Cerebellar cortex (tissue), 1 donor: ENCODE measurements at places on chromosomes 4 and X.

DNA sequence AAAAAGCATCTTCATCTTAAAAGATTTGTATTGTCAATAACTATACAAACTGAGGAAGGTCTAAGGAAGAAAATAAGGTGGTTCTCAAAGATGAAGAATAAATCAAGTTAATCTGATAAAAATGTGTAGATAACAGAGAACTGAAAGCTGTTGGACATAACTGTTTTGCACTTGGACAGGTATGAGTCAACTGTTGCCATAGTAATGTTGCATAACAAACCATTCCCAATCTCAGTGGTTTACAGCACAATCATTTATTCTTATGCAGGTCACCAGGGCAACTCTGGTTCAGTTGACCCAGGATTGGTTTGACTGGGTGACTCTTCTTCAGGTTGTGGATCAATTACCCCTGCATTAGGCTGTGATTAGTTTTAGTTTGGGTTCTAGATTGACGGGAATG is 2197.7 kb downstream of the ARAP2 start:
- DNase-seq, result no peak

- peak; percentile 1 for DNase-seq
These were observed 167.7 kb downstream of the DCAF12L2 start for GRCh38 chrX:125998432-125998831.

- DNase-seq, result no peak
These were observed 4.5 kb downstream of the UBA1 start for GRCh38 chrX:47198026-47198686.

GRCh38 chr4:10121568-10122208 is 5.1 kb upstream of the WDR1 start:
- no peak for DNase-seq

DNA sequence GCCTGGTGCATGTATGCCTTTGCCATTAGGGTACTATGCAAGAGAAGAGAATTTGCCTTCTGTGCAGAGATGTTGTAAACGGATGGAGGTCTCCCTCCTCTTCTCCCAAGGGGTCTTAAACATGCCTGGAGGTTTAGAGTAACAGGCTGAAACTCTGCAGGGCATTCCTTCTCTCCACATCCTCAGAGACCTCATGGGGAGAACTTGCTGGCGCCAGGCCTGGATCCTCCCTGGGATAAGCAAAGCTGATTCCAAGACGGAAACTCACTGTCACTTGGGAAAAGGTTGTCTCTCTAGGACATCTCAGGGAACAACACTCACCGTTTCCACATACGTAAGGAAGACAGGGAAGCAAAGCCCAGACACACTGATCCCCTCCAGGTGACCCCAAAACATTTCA is 76.9 kb upstream of the GPM6B start:
- no peak for DNase-seq

DNA sequence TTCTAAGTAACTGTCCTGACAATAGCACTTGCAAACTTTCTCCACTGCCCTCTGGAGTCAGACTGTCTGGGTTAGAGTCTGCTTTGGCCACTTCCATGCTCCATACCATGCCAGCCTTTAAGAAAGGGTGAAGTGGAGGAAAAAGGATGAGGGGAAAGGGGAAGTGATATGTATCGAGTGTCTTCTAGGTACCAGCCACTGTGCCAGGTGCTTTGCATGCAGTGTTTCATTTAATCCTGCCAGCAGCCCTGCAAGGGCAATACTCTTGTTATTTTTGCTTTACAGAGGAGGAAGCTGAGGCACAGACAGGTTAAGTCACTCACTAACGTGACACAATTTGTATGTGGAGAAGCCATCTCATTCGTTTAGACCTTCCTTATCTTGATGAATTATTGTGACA is 55.6 kb downstream of the RTL9 start:
- DNase-seq, result no peak

DNA sequence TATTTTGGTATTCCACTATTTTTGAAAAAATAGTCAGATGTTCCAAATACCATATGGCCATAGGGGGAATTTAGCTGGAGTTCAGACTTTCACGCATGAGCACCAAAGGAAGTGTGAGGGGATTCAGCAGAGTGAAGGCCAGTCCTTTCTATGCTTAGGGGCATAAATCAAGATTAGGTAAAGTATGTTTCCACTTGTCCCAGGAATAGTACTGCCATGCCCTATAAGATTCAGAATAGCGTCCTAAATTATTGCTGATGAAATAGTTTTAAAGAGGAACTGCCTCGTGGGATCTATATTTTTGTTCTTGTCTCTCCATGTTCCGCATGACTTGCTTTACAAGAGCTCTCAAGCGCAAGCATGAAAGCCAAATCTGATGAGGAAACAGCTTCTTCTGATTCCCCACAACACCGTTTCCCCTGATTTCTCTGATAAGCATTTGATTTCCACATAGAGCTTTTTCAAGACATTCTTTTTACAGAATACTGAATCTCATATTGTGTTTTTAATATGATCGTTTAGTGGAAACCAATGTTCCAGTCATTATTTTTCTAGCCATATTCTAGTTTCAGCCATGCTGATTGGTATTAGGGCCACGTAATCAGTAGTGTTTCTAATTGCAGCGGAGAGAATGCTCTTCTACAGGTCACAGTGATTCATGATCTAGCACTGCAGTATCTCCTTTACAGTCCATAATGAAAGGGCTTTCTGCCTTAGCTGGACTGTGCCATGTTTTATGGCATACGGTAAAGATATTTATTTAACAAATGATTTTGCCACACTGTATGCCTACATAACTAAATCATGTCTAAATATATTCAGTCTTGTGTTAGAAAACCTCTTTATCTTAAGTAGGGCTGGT is 492.3 kb downstream of the CENPC start:
- no peak for DNase-seq

DNA sequence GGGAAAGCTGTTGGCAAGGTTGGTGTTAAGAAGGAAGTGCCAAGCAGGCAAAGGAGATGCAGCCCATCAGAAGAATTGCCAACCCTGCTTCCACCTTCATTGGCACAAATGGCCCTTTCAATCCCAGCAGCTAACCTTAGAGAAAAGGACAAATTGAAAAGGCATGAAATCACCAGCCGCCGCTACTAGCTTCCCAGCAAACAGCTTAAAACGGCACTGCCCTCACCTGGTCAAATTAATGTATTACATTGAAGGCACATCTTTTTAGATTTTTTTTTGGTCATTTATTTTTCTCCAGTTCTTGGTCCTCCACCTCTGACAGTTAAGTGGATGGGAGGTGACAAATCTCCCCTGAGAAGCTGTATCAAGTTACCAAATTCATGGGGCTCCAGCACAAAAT is 51.0 kb upstream of the NHSL2 start:
- DNase-seq, result peak; percentile 69

GRCh38 chr4:61588621-61589402 is 388.7 kb downstream of the ADGRL3 start:
- DNase-seq, result no peak

DNA sequence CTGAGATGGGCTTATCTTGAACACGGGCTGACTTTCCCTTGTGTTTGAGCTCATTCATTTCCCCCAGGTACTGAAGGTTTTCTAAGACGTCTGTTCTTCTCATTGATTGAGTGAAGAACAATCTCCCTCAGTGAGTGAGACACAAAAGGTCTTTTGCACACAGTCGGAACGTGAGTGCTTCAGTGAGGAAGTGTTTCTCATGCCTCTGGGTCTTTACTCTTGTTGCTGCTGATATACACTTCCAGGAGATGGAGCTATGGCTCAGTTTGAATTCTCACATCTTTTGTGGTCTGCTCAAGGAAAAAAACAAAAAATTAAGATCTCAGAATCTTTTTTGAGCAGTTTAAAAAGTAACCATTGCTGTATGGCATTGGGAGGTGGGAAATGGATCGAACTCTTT is 981.9 kb upstream of the TENM3 start:
- DNase-seq, result no peak

DNA sequence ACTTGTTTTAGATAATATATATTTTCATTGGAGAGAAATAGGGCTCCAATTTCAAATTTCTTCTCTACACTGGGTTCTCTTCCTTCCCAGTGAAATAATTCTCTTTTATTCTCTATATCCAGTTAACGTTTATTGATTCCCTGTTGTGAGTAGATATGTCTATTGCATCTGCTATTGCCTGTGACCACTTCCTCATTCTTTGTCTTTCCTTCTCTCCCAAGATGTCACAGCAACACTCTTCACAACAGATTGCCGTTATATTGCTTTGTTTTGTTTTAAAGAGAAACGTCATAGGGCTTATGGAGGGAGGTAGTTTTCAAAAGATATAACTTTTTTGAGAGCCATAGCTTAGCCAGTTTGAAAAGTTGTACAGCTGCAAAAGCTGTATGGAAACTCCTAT is 343.8 kb downstream of the ARHGAP24 start:
- DNase-seq, result no peak

GRCh38 chrX:155027509-155028066 is 944 bp downstream of the FUNDC2 start:
- peak; percentile 46 for DNase-seq

- no peak for DNase-seq
These were observed 995.0 kb downstream of the SH3BGRL start for GRCh38 chrX:82196866-82197265.

GRCh38 chrX:45815441-45815840 is 614.8 kb upstream of the DIPK2B start:
- no peak for DNase-seq

- no peak for DNase-seq
These were observed 82.6 kb upstream of the TNIP3 start for GRCh38 chr4:121246698-121247097.

GRCh38 chrX:19975845-19976244 is 15.0 kb downstream of the BCLAF3 start:
- no peak for DNase-seq

DNA sequence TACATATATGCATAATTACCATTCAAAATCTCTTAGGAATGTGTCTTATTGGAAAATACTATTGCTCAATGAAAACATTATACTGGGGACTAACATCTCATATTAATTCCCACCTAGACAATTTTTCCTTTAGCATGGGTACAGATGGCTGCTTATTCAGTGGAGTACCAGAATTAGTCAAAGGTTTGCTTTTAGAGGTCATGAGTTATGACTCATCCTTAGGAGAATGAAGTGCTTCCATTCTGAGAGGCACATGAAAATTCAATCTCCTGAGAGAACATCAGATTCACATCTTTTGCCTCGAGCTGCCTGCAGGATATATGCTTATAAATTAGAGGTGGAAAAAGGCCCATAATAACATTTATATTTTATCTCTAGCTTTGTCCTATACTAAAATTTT is 378.0 kb upstream of the DMD start:
- DNase-seq, result no peak

- DNase-seq, result no peak
These were observed 13.3 kb upstream of the FAM184B start for GRCh38 chr4:17794730-17795129.

- DNase-seq, result no peak
These were observed 154.5 kb downstream of the GASK1B start for GRCh38 chr4:158018221-158018830.

DNA sequence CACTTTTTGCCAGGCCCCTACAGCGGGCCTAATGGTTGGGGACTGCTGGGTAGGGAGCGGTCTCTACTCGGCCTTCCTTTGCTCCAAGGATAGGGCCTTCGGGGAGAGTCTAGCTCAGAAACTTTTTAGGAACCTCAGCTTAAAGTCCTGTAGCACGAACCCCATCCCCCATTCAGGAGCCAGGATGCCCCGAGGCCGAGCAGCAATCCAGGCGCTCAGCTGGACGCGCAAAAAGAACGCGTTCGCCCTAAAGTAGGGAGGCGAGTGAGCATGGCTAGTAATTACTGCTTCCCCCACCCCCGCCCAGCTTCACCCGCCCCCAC is 9.7 kb downstream of the POU4F2 start:
- DNase-seq, result no peak

DNA sequence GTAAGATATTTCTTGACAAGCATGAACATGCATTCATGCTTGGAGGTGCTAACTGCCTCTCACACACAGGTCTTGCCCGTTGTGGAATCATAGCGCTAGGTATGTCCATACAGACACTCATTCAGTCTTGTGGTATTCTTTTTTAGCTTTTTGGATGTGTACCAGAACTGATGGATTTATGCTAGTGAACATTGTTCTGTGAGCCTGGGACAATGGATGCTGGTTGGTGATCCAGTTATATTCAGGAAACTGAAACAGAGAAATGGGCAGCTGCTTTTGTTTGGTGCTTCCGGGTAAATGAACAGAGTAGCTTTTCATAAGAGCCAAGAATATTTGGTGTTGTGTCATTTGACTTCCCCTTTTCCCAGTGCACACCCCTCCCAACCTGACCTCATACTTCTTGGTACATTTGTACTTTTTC is 78.9 kb upstream of the SLC4A4 start:
- DNase-seq, result peak; percentile 31

DNA sequence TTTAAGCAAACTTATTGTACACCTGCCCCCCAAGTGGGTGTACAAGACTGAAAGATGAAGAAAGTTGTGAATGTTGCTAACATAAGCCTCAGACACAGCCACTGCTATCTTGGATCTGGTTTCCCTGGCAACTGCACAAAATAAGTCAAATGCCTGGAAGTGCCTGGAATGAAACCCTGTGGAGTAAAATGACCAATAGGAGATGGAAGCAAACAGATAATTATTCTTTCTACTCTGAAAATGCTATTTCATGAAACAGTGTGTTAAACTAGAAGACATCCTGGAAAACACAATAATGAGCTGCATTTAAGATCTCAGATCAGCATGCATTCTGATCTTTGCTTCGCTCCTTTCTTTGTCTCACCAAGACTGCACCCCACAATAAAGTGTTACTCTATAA is 1016.0 kb downstream of the ARAP2 start:
- DNase-seq, result no peak

- peak; percentile 69 for DNase-seq
These were observed 287.7 kb upstream of the PCDH18 start for GRCh38 chr4:137819964-137820383.

DNA sequence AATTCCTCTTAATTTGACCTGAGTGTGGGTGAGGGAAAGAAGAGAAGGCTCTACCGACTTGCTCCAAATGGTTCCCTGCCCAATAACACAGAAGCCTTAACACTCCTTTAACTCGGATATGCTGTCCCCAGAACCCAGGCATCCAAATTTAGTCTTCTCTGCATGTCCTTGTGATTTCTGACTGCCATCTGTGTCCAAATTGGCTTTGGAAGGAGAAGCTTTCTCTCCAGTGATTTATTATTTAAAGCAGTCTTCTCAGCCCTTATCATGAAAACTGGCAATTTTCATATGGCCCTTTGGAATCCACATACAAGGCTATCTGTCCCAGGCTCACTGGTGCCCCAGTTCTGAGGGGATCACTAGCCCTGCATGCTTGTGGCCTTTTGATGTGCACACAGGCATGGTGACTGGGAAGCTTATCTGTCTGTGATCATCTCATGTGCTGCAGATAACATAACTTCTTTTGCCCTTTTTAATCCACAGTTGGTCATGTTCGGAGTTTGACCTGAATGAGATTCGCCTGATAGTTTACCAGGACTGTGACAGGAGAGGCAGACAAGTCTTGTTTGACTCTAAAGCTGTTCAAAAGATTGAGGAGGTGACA is 56.7 kb downstream of the FNIP2 start:
- DNase-seq, result peak; percentile 59
